Natural killer cell treated with Interleukin-12 subunit alpha and Interleukin-12 subunit beta and Interleukin-15 and Interleukin-18, amount 100 ng/mL, for 72 hours (primary cell): ENCODE measurements at places on chromosomes 7 and 10. TPM values are rescaled to one million over a fixed set of nuclear protein-coding genes. Genes with fewer than 3 reads are reported as not detected.

GRCh38 chr10:69320521-69320920 lies 42.2 kb downstream of the HK1 start:
- DNase-seq, result no peak

- no peak for DNase-seq
These were observed 94.8 kb downstream of the CALN1 start for GRCh38 chr7:72317341-72317740.

DNA sequence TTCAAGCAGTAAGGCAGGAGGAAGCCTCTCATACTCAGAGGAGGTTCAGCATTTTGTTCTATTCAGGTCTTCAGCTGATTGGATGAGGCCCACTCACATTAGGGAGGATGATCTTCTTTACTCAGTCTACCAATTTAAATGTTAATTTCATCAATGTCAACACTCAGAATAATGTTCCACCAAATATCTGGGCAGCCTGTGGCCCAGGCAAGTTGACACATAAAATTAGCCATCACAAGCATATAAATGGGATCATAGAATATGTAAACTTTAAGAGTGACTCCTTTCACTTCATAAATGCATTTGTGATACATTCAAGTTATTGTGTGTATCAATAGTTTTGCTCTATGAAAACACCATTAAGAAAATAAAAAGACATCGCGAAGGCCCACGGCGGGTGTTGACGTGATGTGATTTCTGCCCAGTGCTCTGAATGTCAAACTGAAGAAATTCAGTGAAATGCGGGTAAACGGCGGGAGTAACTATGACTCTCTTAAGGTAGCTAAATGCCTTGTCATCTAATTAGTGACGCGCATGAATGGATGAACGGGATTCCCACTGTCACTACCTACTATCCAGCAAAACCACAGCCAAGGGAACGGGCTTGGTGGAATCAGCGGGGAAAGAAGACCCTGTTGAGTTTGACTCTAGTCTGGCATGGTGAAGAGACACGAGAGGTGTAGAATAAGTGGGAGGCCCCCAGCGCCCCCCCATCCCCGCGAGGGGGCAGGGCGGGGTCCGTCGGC lies 536.1 kb upstream of the AUTS2 start:
- DNase-seq, result no peak

DNA sequence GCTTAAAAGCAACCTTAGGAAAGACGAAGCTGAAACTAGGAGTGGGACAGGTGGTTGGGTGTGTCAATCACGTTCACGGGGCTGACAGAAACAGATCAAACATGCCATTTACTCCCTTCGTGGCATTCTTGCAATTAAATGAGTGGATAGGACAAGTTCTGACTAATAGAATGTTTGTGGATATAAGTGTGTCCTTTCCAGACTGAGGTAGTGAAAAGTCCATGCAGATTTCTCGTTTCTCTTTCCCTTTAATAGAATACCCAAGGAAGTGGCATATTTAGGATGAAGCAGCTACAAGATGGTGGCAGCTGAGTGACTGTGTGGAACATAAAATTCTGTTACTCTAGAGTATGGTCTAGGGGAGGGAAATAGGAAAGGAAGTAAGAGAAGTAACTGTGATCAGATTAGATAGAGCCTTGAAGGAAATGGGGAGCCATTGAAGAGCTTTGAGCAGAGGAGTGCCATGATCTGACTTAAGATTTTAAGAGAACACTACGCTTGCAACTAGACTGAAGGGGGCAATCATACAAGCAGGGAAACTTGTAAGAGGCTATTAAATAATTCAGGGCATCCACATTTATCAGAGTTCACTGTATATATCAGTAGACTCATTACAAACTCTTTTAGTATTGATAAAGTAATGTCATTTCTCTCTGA lies 46.3 kb upstream of the HYAL4 start:
- no peak for DNase-seq

DNA sequence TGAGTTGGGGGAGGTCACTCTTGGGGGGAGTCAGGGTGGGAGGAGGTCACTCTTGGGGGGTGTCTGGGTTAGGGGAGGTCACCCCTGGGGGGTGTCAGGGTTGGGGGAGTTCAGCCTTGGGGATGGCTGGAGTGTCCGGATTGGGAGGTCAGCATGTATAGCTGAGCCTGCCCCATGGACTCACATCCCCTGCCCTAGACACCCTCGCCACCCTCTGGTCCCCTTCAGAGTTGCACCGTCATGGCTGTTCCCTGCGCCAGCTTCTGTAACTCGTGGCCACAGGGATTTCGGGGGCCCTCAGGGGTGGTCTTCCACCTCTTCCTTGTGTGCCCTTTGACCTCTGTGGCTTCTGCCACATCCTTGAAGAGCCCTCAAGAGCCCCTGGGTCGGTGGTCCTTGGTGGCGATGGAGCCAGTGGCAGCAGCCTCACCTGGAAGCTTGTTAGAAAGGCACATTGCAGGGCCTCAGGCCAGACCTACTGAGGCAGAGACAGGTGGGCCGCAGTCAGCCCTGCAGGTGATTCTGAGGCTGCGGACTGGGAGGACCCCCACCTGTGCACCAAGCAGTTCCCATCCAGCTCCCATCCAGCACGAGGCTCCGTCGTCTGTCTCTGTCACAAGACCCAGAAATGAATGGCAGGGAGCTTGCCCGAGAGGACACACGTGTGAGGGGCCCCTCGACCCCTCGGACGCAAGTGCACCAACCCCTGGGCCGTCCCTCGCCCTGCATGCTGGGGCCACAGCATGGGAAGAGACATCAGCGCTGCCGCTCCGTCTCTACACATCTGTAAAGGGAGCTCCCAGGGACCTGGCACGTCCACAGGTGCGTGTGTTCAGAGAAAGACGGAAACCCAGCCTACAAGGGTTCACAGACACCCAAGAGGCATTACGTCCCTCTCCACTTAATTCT lies 44.7 kb upstream of the SUN1 start:
- DNase-seq, result peak; percentile 42

DNA sequence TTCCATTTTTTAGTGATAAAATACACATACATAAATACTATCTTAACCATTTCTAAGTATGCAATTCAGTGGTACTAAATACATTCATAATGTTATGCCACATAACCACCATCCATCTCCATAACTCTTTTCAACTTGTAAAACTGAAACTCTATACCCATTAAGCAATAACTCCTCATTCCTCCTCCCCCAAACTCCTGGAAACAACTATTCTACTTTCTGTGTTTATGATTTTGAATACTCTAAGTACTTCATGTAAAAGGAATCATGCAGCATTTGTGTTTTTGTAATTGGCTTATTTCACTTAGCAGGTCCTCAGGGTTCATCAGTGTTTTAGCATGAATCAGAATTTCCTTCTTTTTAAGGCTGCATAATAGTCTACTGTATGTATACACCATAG lies 131.8 kb downstream of the TES start:
- DNase-seq, result no peak

DNA sequence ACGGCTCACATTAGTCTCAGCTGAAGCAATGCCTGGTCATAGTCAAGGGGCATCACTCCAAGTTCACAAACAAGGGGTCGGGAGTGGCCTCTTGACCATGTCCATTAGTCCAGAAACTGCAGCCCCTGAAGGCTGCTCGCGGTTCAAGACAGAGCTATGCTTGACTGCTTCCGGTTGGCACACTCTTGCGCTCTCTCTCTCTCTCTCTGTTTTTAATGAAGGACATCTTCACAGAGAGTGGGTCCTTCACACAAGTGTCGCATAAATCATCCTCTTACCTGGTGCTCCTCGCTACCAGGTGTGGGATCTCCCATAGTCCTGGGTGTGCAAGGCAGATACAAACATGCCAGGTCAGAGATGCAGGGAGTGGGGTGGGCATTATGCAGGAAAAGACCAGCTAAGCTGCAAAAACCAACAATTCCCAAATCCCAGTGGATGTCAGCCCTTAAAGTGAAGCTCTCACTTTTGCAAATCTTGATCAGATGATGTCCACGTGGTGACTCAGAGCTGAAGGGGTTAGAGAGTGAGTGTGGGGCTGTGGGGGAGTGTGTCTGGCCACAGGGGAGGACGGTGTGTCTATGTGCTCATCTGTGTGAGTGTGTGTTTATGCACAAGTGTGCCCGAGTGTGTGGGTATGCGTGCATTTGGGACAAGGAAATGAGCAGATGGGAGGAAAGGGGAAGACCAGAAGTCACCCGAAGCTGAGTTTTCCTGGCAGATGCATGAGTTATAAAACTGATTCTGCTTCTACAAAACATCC lies 83.7 kb upstream of the PPP2R2D start:
- DNase-seq, result no peak

DNA sequence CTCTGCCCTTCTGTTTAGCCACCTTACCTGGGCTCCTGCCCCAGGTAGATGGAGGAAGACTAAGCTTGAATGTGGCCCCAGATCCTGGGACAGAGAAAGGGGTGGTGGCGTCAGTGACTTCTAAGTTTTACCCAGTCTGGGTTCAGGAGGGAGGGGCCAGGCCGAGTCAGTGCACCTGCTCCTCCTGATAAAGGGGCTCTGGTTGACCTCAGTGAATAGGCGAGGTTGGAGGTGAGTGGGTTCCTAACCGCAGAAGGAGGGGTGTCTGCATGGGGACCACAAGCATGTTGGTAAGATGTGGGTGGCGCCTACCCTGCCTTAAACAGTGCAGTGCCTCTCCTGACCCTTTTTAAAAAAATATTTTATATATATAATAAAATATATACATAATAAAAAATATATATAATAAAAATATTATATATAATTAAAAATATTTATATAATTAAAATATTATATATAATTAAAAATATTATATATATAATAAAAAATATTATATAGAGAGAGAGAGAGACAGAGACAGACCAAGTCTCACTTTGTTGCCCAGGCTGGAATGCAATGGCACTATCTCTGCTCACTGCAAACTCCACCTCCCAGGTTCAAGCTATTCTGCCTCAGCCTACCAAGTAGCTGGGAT lies 97.3 kb upstream of the GTF2I start:
- no peak for DNase-seq

DNA sequence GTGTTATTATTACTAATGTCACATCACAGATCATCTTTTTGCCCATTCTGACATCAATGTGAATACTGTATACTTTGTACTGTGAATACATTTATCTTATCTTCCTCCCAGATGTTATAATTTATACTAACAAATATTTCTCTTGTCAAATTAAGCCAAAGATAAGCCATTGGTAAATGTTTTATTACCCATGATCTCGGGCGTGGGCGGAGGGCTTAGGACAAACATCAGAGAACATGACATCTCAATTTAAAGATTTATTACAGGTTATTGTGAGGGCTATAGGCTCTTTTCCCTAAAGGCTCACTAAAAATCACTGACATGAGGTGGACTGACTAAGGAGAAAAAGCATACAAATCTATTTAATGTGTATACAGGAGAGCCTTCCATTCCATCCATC lies 58.2 kb upstream of the DGKB start:
- no peak for DNase-seq

DNA sequence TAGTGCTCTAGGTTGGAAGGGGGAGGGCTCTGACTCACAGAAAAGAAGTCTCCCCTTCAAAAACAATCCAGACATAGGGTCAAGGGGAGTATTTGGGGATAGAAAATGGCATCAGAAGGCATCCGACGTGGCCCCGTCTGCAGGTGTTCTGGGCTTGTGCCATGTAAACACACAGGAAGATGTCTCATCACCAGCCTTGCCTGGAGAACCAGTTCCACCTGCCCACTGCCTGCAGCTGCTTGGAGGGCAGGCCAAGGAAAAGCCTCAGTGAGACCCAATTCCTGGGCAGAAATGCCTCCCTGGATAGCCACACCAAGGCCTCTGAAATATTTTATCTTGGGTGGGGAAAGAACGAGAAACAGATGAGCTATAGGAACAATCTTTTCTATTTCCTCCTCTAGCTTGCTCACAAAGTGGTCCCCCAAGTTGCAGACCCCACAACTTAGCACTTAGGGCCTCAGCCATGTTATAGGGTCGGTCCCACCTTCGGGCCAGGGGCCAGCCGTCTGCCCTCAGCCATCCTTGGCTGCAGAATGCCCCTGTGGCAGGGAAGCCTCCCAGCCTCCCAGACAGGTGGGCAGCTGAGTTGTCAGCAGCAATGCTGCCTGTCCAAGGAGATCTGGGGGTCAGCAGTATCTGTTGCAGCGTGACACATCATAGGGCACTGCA lies 54.3 kb upstream of the ECHDC3 start:
- DNase-seq, result no peak

DNA sequence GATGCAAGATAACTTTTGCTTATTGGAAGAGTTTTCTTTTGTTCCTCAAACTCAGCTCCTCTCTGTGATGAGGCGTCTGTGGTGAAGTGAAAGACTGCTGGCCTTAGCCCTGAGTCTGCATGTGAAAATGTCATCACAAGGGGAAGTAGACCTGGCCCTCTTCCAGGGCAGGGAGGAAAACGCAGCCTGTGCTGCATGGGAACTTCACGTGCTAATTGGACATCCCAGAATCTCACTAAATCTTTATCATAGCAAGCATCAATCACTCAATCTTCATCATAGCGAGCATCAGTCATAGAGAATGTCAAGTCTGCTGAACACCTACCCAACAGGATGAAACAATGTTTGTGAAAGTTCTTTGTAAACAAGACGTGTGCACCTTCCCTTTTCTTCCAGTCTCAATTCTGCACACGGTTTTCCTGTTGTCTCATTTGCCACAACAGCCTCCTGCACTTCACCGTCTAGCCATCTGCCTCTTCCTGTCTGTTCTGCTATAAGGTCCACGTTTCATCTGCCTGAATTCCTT lies 314.6 kb downstream of the FRMD4A start:
- DNase-seq, result no peak

DNA sequence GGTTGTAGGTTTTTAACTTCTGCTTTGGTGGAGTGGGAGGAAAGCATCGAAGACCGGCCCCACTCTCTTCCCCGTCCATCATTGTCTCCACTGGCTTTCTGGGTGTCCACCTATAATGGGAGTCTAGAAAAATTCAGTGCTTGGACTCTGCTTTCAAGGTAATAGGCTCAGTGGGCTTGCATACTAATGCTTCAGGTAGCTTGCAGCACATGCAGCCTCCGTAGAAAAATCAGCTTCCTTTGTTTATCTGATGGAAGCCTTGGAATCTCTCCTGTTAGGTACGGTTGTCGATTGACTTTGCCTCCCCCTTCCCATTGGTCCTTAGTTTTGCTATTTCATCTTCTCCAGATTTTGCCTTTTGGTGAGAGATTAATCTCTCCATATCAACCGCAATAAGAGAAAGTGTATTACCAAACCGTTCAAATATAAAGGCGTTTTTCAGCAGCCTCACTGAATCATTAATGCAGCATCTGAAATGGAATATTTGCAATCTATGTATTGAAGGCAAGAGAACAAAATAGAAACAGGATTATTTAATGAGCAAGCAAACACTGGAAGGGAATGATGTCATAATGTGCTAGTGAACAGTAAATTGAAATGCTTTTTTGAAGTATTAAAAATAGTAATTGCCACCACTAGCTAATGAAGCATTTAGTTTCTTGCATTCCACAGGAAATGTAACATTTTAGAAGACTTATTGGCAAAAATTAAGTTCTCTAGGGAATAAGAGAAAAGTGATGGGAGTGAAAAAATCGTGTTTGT lies 944 bp downstream of the AVL9 start:
- DNase-seq, result no peak

Gene PLAU
- total RNA-seq, result not detected
